ENCODE measurements at places on chromosomes 5 and 9.

- no peak for DNase-seq
These were observed 15.3 kb upstream of the KIF12 start for GRCh38 chr9:114114364-114114763.

- no peak for DNase-seq
These were observed 320.0 kb downstream of the FBXL17 start for GRCh38 chr5:108061941-108062340.

DNA sequence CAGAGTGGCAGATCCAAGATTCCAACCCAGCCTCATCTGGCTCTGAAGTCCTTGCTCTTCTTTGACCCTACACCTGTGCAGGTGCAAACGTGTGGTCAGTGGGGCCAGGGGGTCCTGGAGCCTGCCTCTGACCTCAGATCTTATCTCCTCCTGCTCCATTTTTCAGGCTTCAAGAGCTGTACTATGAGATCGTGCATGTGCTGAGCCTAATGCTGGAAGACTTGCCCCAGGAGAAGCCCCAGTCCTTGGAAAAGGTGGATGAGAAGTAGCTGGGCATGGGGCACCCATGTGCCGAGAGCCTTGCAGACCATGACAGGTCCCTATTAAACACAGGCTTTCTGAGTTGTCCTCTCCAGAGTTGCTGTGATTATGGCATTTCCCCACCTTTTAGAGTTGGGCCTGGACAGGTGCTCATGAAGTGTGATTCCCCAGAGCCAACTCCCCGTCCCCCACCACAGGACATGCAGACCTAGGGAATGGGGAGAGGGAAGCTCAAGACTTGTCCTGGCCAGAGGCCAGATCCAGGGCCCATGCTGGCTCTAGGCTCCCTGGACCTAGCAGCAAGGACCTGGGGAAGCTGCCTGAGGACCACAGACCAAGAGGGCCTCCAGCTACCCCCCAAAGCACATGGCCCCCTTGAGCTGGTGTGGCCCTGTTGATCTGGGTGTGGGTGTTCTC lies 22.5 kb downstream of the PITX1 start:
- no peak for DNase-seq

- no peak for DNase-seq
These were observed 32.8 kb downstream of the TUT7 start for GRCh38 chr9:86321373-86321772.

GRCh38 chr9:71826279-71826678 lies 58.0 kb upstream of the CEMIP2 start:
- no peak for DNase-seq

- DNase-seq, result no peak
These were observed 129.3 kb downstream of the MRPL36 start for GRCh38 chr5:1670351-1670750.

- DNase-seq, result no peak
These were observed 1.2 kb downstream of the JAK2 start for GRCh38 chr9:4986296-4986695.

DNA sequence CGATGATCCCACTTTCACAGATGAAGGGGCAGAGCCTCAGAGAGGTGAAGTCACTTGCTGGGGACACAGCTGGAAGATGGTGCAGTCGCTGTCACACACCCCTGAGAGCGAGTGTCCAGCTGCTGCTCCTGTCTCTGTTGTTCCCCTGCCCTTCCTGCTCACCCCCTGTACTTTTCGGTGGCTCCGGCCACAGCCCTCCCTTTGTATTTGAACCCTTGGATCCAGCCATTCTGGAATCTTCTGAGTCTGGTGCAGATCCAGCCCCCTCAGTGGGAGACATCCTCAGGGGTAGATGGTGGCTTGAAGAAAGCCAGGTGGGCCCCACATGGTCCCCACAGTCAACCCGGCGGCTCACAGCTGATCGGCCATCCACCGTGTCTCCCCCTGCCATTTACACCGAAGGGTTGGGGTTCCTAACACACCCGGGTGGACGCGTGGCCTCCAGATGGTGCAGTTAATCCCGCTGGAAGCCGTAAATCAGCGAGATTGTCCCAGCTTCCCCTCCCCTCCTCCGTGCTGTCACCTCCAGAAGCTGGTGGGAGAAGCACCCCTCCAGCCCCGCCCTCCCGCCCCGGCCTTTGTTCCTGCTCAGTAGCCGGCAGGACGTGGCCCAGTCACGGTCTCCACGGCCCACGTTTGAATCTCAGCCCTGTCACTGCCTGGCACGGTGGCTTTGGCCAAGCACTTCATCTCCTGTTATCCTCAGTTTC lies 204.8 kb downstream of the C9orf50 start:
- DNase-seq, result peak; percentile 99

DNA sequence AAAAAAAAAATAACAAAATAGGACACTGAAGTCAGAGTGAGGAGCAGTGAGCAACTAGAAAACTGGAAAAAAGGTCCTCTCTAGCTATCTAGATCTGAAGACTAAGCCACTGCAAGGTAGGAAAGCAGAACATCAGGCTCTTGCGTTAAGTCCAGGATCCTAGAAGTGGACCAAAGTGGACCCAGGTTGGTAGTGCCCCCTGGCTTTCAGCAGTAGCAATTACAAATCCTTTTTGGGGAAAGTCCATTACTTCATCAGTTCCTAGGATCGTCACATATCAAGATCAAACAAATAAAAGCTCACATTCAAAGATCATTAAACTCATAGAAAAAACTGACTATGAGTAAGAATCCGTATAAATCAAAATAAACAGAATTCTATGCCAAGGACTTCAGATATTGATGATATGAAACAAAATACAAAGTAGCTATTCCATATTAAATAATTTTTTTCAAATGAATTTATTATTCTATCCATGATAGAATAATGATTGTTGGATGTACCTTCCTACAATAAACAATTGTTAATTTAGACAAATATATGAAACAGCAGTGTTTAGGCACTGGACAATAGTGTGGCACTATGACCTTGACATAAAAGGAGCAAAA lies 6.5 kb upstream of the RICTOR start:
- peak; percentile 65 for DNase-seq

DNA sequence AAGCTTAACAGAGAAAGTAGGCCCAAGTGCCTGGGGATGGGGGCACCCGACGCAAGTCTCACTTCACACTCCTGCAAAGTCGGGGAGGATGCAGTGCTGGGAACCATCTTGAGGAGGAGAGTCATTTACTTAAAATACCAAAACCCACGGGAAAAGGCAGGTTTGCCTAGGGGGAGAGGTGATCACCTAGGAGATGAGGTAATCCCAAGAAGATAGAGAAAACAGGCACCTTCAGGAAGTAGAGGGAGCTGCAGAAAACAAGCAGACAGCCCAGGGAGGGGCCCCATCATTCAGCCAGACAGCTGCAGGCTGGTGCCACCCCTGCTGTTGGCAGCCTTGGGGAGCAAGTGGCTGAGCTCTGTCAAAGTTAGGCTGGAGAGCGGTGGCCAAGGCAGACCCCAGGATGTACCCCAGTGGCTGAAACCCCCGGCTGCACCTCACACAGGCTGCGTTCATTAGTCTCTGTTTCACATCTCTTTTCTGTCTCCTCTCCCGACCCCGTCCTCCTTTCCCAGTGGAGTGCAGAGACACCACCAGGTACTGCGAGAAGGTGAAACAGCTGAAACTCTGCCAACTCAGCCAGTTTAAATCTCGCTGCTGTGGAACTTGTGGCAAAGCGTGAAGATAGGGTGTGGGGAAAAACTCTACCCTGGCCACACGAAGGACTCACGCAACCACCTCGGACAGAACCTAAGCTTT lies 124.9 kb downstream of the SAXO1 start:
- no peak for DNase-seq

- DNase-seq, result no peak
These were observed 10.8 kb downstream of the C5orf15 start for GRCh38 chr5:133957591-133957990.

GRCh38 chr5:148922606-148923005 lies 96.2 kb downstream of the ADRB2 start:
- no peak for DNase-seq

DNA sequence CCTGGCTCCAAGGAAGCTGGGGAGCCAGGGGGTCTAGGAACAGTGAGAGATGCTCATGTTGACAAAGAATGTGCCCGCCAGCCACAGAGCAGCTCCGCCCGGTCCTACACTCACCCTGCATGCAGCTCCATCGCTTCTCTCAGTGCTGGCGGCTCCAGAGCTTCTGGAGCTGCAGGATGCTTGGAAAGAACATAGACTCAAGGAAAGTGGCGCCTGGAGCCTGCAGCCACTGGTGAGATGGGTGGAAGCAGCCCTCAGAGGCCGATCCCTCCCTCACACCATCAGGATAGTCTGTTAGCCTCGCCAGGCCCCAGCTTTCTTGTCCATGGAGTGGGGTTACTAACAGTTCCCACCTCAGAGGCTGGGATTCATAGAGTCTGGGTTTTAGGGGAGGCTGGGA lies 26.4 kb upstream of the SLC6A19 start:
- DNase-seq, result no peak

- DNase-seq, result no peak
These were observed 120.2 kb downstream of the SEMA6A start for GRCh38 chr5:116454417-116454927.

GRCh38 chr5:149423794-149424268 lies 44.7 kb upstream of the IL17B start:
- peak; percentile 60 for DNase-seq

- DNase-seq, result peak; percentile 48
These were observed 138.2 kb downstream of the SNX18 start for GRCh38 chr5:54655761-54656160.

GRCh38 chr5:166127766-166128570 lies 2163.5 kb upstream of the WWC1 start:
- no peak for DNase-seq

DNA sequence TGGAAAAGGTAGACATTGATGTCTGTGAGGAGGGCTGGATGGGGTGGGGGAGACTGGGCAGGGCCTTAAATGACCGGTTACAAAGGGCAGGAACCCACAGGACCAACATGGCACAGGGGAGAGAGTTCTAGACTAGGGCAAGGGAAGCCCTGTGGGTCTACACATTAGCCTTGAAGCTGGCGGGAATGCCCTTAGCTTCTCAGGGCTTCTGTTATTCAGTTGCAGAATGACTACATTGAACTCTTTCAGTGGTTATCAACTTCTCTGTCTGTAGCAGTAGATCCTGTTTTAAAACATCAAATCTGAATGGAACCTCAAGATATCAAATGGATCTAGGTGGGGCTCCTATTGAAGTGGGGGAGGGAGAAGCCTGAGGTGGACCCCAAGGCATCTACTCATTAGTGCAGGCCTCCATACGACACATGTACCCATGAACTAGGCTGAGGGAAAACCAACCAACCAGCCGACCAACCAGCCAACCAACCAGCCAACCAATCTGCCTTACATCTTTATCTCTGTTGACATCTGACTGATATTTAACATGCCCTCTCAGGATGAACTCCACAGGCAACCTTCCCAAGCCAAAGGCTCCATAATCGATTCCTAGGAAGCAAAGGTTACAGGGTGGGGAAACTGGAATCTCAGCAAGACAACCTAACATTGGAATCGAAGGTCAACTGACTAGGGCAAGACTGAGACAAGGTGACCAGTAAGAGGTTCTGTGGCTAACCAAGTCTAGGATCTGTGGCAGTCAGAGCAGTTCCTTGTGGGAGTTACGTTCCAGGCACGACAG lies 48.3 kb downstream of the DAP start:
- no peak for DNase-seq

- DNase-seq, result peak; percentile 17
These were observed 11.0 kb upstream of the CCDC171 start for GRCh38 chr9:15541872-15542271.

DNA sequence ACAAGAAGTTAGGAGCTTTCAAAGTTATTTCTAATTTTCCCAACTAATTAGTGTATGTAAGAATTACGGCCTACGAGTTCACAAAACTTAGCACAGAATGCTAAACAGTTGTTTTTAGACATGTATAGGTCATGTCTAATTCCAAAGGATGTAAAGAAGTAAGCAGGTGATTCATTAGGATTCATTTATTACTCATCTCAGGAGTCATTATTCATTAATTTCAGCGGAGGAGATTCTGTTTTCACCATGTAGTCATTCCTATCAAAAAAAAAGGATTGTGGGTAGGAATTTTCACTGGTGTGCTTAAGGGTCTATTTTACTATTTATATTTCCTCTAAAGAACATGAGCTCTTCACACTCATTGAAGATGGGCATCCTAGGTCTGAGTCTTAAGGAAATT lies 532.2 kb downstream of the ACTL7B start:
- DNase-seq, result no peak

DNA sequence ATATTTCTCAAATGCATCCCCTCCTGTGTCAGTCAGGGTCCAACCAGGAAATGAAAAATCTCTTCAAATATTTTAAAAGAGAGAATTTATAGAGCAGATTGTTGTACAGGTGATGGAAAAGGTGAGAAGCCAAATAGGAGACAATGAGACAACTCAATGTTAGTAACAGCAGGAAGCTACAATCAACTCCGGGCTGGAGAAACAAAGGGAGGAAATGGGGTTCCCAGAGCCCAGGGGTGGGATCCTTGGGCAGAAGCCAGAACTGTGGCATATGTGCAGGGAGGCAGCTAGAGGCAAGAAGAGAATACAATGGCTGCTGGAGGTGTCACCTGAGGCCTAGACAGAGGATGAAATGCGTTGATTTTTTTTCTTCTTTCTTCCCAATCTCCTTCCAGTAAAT lies 361.8 kb upstream of the ACTBL2 start:
- DNase-seq, result no peak

DNA sequence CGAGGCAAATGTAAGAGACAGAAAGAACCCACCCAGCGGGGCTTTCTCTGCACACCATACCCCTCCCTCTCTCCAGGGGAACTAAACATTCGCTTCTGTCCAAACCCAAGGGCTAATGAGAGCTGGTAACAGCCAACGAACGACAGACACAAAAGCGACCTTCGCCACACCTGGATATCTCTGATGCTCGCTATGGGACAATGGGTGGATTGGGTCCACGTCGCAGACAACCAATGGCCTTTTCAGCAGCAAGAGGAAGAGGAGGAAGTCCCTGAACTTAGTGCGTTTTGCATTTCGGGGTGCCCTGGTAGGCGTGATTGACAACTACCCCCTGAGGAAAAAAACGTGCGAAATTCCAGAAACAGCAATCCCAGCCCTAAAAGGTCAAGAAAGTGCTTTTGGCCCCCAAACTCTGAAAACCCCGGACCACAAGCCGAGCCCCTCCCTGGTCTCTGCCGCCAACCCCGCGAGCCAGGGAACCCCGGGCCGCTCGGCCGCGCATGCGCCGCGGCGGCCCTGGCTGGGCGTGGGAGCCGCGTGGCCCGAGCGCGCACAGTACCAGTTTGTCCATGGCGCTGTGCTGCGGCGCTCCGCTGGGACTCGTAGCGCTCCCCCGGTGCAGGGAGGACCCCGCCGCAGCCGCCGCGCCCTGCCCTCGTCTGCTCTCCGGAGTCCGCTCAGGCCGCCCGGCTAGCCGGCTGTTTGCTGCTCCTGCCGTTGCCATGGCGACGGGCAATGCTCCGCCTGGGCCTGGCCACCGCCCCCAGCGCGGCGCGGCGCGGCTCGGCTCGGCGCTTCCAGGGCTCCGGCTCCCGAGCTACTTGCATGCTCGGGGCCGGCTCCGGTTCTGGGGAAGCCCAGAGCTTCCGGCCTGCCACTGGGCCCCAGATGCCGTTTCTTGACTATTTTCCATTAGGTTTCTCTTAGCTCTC lies 66.9 kb upstream of the DNAH5 start:
- DNase-seq, result peak; percentile 95

- DNase-seq, result peak; percentile 59
These were observed 2.0 kb upstream of the PCDH12 start for GRCh38 chr5:141960018-141960417.
